Ascending aorta (tissue), 2 donors: ENCODE measurements at places on chromosomes 11 and 22.

GRCh38 chr11:65498042-65498726 is 661 bp upstream of the MALAT1 start:
- no peak for DNase-seq
- peak overlapping the region; percentile 67 for H3K4me3 ChIP-seq
- peaks cover 26% of the 10 kb centered on the region for H3K4me1 ChIP-seq
- peaks cover 24% of the 10 kb centered on the region for H3K36me3 ChIP-seq

GRCh38 chr22:45328822-45329529 is 19.2 kb downstream of the FAM118A start:
- no peak for DNase-seq
- H3K27me3 ChIP-seq, result no peaks in the 10 kb centered on the region
- H3K4me1 ChIP-seq, result no peaks in the 10 kb centered on the region
- H3K36me3 ChIP-seq, result peaks cover 60% of the 10 kb centered on the region
- no peak overlapping the region for H3K27ac ChIP-seq
- no peak overlapping the region for H3K4me3 ChIP-seq

DNA sequence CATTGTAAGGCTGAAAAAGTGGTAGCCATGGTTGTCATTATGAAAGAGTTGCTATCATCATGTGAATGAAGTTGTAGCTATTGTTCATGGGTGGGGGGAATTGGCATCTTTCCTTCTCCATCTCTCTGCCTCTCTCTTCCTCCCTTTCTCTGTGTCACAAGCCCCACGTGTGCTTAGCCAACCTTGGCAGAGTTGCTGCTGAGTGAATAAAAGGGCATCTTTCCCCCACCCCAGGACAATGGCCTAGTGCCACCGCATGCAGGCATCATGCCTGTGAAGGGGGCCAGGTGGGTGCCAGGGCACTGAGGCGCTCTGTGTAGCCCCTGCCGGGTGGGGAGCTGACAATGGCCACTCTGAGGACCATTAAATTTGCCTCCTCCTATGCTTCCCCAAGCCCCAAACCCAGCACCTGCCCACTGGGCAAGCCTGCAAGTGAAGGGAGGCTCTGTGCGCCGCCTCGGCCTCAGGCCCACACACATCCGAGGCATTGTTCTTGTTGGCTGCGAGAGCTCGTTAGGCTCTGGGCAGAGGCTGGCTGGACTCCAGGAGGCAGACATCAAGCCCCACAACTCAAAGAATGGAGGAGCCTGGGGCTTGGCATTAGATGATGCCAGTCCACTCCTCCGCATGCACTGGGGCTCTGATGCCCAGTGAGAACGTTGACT is 103.9 kb downstream of the SEZ6L start:
- no peaks in the 10 kb centered on the region for H3K4me1 ChIP-seq
- no peak overlapping the region for H3K4me3 ChIP-seq

DNA sequence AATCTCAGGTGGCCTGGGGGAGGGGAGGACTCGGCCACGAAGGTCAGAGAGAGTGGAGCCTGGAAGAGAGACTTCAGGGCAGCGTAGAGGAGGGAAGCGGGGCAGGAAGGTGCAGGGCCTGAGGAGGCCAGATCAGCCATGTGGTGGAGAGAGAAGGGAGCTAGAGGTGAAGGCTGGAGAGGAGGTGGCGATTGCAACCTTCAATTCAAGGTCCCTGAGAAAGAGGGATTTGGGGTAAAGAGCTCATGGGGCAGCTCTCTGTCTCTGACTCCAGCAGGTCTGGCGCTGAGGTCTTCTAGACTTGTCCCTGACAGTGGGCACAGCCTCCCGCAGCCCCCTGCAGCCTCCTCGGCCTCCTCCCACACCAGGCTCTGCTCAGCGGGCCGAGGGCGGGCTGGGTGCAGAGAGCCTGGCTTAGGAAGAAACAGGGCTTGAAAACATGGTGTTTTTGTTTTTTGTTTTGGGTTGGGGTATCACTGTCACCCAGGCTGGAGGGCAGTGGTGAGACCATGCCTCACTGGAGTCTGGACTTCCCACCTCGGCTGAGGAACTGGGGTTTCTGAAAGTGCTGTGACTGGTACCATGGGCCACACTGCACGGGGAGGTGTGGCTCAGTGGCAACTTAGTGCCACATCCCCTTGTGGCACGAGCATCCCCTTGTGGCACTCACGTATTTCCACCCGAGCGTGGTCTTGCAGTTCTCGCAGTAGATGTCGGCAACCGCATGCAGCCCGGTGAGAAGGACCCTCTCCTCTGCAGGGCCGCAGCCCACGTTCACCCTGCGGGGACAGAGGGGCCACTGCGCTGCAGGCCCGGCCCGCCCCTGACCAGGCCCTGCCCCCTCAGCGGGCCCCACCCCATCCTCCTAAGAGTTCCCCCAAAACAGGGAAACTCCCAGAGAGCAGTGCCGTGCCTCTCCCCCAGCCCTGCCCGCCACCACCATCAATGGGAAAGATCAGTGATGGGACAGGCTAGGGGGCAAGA is 32.6 kb downstream of the YPEL1 start:
- no peak overlapping the region for H3K4me3 ChIP-seq
- peaks cover 7% of the 10 kb centered on the region for H3K4me1 ChIP-seq
- H3K27me3 ChIP-seq, result no peaks in the 10 kb centered on the region

GRCh38 chr22:28252539-28252938 is 333.5 kb upstream of the PITPNB start:
- no peak overlapping the region for H3K27ac ChIP-seq
- H3K36me3 ChIP-seq, result no peaks in the 10 kb centered on the region
- H3K4me1 ChIP-seq, result no peaks in the 10 kb centered on the region
- H3K27me3 ChIP-seq, result no peaks in the 10 kb centered on the region
- no peak for DNase-seq

DNA sequence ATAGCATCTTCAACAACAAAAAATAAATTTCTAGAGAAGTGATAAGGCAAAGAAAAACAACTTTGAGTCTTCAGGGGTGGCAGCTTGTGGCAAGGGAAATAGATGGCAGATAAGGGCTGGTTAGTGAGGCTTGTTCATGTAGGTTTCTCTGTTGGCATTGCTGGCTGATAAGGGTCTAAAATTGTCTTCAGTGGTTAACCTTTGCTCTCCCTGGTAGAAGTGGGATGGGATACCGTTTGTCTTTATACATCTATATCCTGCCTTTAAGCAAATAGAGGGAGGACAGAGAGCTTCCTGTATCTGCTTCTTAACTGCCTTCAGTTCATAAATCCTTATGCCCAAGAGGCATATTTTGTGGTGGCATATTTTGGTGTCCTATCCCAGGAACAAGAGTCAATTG is 57.1 kb downstream of the TRAF6 start:
- no peak for DNase-seq
- H3K27ac ChIP-seq, result peak overlapping the region; percentile 66
- H3K4me1 ChIP-seq, result peaks cover 19% of the 10 kb centered on the region
- no peak overlapping the region for H3K4me3 ChIP-seq
- no peaks in the 10 kb centered on the region for H3K36me3 ChIP-seq

DNA sequence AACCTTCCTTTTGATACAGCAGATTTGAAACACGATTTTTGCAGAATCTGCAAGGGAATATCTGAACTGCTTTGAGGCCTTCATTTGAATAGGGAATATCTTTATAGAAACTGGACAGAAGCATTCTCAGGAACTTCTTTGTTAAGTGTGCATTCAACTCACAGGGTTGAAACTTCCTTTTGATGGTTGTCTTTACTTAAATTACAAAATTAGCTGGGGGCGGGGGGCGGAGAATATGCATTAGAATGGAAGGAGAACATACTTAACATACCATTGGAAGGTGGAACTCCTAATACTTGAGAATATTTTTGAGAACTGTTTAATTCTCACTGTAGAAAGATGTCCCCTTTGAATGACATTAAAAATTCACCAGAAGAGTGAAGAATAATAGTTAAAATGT is 104.4 kb downstream of the TRIM51G start:
- H3K27me3 ChIP-seq, result no peaks in the 10 kb centered on the region
- H3K36me3 ChIP-seq, result no peaks in the 10 kb centered on the region
- no peak overlapping the region for H3K27ac ChIP-seq
- DNase-seq, result no peak
- no peaks in the 10 kb centered on the region for H3K4me1 ChIP-seq

DNA sequence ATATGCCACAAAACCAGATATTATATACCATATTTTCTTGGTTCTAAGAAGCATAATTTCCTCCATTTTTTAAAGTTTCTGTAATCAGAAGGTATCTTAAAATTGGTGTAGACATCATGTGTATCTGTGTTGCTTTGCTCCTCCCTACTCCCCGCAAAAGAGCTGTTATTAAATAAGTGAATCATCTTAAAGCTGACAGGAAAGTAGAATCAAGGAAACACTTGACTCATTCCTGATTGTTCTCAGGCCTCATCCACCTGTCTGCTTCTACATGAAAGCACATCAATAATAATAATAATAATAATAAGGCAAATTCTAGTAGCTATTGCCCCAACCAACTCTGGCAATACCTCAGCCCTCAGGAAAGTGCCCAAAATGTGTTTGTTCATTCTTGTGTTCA is 26.2 kb upstream of the GUCY1A2 start:
- H3K36me3 ChIP-seq, result no peaks in the 10 kb centered on the region
- DNase-seq, result no peak
- H3K4me1 ChIP-seq, result no peaks in the 10 kb centered on the region
- H3K4me3 ChIP-seq, result no peak overlapping the region
- no peak overlapping the region for H3K27ac ChIP-seq

- no peaks in the 10 kb centered on the region for H3K36me3 ChIP-seq
- no peak overlapping the region for H3K4me3 ChIP-seq
- H3K27ac ChIP-seq, result peak overlapping the region; percentile 44
- H3K4me1 ChIP-seq, result peaks cover 2% of the 10 kb centered on the region
- no peaks in the 10 kb centered on the region for H3K27me3 ChIP-seq
- no peak for DNase-seq
These were observed 117.8 kb downstream of the CCDC81 start for GRCh38 chr11:86492370-86493010.

GRCh38 chr11:110908401-110909105 is 196.3 kb upstream of the ARHGAP20 start:
- no peaks in the 10 kb centered on the region for H3K36me3 ChIP-seq
- no peaks in the 10 kb centered on the region for H3K4me1 ChIP-seq
- H3K27ac ChIP-seq, result no peak overlapping the region

DNA sequence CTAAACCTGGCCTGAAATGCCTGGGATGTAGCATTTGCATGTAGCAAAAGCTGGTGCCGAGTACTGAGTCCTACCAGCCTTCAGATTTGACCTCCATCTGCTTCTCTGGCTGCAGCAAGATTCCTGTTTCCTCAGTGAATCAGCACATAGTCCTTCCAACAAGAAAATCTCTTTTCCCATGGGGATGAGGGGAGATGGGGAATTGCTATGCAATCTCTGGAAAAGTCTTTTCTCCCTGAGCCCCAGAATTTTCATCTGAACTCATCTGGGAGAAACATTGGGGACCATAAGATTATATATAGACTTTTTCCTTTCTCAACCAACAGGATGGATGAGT is 32.0 kb upstream of the YWHAH start:
- no peak for DNase-seq
- H3K27ac ChIP-seq, result no peak overlapping the region
- H3K4me1 ChIP-seq, result no peaks in the 10 kb centered on the region
- H3K36me3 ChIP-seq, result peaks cover 5% of the 10 kb centered on the region
- H3K4me3 ChIP-seq, result no peak overlapping the region
- H3K27me3 ChIP-seq, result no peaks in the 10 kb centered on the region

GRCh38 chr22:31302006-31302405 is 9.7 kb upstream of the PIK3IP1 start:
- no peak overlapping the region for H3K27ac ChIP-seq

DNA sequence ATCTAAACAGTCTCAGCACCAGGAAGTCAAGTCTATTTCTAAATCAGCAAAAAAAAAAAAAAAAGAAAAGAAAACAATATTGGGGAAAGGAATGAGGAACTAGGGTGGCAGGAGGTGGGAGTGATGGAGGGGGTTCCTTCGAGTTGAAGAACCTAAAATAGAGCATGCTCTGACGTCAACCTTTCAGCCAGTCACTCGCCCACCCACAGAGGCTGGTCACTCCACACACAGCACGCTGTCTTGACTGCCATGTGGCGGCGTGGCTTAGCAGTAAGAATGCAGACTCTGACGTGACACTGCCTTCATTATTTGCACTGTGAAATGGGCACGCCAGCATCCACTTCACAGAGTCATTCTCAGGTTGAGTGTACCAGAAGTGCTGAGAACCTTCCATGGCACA is 48.3 kb downstream of the LARGE1 start:
- H3K4me1 ChIP-seq, result peaks cover 3% of the 10 kb centered on the region
- no peak overlapping the region for H3K4me3 ChIP-seq
- H3K36me3 ChIP-seq, result no peaks in the 10 kb centered on the region
- no peak for DNase-seq
- H3K27ac ChIP-seq, result peak overlapping the region; percentile 85

DNA sequence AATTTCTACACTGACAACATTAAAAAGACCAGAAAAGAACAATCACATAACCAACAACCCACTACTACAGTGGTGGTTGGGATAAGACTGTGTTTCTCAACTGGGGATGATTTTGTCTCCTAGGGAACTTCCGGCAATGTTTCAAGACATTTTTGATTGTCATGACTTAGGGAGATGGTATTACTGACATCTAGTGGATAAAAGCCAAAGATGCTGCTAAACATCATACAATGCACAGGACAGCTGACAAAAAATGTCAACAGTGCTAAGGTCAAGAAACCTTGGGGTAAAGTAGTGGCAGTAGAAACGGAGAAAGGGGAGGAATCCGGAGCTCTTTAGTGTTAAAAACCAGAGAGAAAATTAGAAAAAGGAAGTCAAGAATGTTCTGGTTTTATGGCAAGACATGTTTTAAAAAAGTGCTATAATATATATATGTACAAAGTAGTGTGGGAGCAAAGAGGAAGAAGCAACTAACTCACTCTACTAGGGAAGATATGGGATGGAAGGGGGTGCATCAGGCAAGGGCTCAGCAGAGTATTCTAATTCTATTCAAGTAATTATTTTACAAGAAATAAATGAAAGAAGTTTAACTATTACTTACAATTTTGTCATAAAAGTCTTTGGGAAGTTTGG is 37.2 kb downstream of the CKAP5 start:
- peaks cover 15% of the 10 kb centered on the region for H3K36me3 ChIP-seq
- DNase-seq, result no peak

- H3K4me3 ChIP-seq, result no peak overlapping the region
- no peaks in the 10 kb centered on the region for H3K4me1 ChIP-seq
- H3K27ac ChIP-seq, result no peak overlapping the region
- H3K36me3 ChIP-seq, result no peaks in the 10 kb centered on the region
These were observed 1071.2 kb downstream of the LRRC4C start for GRCh38 chr11:40388097-40388818.
